Glutamatergic neuron (in vitro differentiated cells): ENCODE measurements at places on chromosomes 3 and 15.

GRCh38 chr3:184601576-184602371, 40.2 kb downstream of the EPHB3 start:
- DNase-seq, result no peak

DNA sequence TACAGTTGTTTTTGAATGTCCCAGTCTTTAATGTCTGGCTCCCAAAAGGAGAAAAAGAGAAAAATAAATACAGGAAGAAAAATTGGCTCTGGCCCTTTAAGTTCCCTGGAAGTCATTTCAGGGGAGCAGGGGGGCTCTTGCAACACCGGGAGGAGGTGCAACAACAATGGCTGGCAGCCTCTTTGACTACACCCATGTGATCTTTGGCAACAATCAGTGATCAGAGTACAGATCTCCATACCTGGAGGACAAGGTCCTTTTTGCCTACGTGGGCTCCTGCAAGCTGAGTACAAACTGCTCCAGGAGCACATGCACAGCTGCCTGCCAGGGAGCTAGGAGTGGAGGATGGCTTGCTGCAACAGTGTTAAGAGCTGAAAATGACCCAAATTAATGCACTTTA, 63.9 kb downstream of the GLCE start:
- DNase-seq, result no peak

GRCh38 chr15:77066971-77067690, 3.8 kb downstream of the TSPAN3 start:
- no peak for DNase-seq

DNA sequence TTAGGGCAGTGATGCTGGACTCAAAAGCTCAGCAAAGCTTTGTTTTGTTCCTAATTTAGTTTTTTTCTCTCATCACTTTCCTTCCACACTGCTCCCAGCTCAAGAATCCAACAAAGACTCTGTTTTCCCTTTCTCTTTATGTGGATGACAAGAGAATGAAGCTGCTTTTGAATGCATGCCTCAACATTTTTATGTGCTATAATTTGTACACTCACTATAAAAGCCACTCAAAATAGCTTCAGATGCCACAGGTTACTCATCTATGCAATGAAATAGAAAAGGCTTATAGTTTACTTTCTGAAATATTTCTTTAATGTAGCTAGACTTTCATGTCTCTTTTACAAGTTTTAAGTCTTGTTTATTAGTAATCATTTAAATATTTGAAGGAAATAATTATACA, 714.9 kb downstream of the OTOL1 start:
- DNase-seq, result no peak

- DNase-seq, result no peak
These were observed 4.9 kb upstream of the GTF2A2 start for GRCh38 chr15:59662260-59662659.

- DNase-seq, result no peak
These were observed 1.6 kb downstream of the GRIP2 start for GRCh38 chr3:14538451-14539088.

GRCh38 chr15:23069496-23070166, 30.3 kb upstream of the TUBGCP5 start:
- DNase-seq, result no peak

DNA sequence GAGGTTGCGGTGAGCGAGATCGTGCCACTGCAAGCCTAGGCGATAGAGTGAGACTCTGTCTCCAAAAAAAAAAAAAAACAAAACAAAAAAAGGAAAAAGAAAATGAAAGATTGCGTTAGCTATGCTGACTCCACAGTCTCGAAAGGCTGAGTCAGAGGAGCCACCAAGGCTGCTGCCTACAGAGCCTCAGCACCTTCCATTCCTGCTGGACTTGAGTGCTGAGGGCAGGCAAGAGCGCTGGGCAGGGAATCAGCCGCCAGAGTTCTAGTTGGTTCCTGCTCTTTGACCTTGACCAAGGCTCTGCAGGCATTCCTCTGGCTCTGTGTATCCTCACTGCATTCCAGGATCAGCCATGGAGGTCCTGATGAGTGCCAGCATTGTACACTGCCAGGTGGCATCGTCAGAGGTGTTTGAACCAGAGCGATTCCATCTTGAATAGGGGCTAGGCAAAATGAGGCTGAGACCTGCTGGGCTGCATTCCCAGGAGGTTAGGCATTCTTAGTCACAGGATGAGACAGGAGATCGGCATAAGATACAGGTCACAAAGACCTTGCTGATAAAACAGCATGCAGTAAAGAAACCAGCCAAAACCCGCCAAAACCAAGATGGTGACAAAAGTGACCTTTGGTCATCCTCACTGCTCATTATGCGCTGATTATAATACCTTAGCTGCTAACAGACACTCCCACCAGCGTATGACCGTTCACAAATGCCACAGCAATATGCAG, 5.9 kb downstream of the MESP2 start:
- DNase-seq, result no peak

DNA sequence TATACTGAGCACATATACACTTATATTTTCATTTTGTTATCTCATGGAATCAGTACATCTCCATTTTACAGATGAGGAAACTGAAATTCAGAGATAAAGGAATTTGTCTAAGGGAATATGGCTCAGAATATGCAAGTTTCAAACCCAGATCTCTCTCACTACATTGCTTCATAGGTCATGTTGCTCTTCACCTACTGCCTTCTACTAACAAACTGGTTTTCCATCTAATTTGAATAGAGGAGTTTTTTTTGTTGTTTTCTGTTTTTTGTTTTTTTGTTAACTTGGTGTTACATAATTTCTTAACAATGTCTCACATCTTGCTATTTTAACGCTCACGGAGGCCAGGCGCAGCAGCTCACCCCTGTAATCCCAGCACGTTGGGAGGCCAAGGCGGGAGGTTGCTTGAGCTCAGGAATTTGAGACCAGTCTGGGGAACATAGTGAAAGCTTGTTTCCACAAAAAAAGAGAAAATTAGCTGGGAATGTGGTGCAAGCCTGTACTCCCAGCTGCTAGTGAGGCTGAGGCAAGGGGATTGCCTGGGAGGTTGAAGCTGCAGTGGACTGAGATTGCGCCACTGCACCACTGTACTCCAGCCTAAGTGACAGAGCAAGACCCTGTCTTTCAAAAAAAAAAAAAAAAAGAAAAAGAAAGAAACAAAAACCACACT, 37.0 kb downstream of the FMN1 start:
- no peak for DNase-seq
